ENCODE measurements at places on chromosomes 3 and 15. TPM values are rescaled to one million over a fixed set of nuclear protein-coding genes. Genes with fewer than 3 reads are reported as not detected.

KCNMB3 gene
- 3.1 TPM for total RNA-seq

ISLR gene
- 108 TPM for total RNA-seq

CKMT1B gene
- not detected for total RNA-seq

FAM98B gene
- total RNA-seq = 33.4 TPM

CCDC32 gene
- total RNA-seq = 27.0 TPM

FBXL22 gene
- total RNA-seq = 17.7 TPM

DNA sequence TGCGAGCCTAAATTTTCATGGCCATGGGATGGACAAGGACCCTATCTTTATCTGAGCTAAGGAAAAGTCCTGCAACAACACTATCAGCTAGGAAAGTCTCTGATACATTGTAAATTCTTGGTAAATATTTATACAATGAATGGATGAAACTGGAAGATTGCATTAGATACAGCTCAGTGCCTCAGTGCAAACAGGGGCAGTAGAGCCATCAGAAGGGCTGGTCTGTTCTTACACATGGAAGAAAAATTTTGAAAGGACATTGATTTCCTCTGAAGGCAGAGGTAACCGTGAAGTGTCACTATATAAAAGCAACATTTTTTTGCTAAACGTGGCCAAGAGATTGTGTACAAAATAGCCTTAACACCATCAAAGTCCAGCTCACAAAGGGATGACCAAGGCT lies 153.2 kb upstream of the GADL1 start:
- DNase-seq = no peak

- DNase-seq = peak; percentile 93
Observed at GRCh38 chr15:101613130-101614000, 38.8 kb downstream of the TM2D3 start.

DNA sequence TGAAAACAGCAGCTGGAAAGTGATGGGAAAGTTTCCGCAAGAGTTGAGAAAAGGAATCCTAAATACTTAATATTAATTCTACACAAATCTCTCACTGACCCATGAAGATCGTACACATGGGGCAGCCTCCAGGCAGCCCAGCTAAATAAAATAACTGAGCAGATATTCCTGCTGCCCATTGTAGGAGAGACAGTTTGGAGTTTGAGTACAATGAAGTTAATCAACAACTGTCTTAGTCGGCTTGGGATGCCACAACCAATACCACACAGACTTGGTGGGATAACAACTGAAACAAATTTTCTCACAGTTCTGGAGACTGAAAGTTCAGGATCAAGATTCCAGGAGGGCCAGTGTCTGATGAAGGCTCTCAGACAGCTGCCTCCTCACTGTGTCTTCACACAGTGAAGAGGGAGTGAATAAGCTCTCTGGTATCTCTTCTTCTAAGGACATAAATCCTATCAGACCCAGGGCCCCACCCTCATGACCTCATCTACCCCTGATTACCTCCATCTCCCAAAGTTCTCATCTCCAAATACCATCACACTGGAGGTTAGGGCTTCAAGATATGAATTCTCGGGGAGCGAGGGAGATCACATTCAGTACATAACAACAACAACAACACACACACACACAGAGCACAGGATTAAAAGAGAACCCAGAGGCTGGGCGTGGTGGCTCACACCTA lies 9.7 kb downstream of the TRPM7 start:
- no peak for DNase-seq

- DNase-seq = peak; percentile 98
Observed at GRCh38 chr15:45200001-45200798, 12.4 kb upstream of the SHF start.

DNA sequence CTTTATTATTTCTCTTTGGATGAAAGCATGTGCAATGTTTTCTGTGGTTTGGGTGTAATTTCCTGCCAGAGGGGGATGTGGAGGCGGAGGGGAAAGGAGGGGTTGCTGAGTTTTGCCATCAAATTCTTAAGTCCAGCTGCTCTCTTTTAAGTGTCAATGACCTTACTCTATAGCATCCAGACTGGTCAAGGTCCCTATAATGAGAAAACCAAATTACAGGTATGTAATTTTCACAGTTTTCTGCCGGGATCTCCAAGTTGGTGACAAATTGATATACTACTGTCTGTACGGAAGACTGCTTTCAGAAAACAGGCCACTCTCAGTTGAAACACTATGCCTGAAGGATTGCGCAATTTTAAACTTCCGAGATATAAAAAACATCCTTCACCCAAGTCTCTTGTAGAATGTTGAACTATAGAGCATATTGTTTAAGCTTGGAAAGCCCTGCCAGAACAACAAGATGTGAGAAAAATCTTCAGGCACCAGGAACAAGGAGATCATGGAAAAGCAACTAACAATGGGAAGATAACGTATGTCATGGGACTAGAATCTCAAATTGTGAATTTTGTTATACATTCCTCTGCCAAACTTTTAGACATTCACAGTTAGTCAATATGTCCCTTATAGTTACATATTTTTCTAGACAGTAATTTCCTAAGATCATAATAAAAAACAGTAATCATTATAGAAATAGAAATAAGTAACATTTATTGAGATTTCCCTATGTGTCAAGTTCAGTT lies 300.7 kb upstream of the SATB1 start:
- DNase-seq = no peak

DNA sequence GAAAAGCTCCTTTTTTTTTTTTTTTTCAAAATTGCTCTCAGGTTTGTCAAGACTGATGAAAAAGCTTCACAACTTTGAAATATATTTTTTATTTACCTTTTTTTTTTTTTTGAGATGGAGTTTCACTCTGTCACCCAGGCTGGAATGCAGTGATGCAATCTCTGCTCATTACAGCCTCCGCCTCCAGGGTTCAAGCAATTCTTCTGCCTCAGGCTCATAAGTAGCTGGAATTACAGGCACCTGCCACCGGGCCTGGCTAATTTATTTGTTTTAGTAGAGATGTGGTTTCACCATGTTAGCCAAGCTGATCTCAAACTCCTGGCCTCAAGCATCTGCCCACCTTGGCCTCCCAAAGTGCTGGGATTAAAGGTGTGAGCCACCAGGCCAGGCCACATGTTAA lies 1515.0 kb downstream of the OTOL1 start:
- no peak for DNase-seq

- DNase-seq = no peak
Observed at GRCh38 chr3:114519415-114519814, 225.6 kb downstream of the TIGIT start.

DNA sequence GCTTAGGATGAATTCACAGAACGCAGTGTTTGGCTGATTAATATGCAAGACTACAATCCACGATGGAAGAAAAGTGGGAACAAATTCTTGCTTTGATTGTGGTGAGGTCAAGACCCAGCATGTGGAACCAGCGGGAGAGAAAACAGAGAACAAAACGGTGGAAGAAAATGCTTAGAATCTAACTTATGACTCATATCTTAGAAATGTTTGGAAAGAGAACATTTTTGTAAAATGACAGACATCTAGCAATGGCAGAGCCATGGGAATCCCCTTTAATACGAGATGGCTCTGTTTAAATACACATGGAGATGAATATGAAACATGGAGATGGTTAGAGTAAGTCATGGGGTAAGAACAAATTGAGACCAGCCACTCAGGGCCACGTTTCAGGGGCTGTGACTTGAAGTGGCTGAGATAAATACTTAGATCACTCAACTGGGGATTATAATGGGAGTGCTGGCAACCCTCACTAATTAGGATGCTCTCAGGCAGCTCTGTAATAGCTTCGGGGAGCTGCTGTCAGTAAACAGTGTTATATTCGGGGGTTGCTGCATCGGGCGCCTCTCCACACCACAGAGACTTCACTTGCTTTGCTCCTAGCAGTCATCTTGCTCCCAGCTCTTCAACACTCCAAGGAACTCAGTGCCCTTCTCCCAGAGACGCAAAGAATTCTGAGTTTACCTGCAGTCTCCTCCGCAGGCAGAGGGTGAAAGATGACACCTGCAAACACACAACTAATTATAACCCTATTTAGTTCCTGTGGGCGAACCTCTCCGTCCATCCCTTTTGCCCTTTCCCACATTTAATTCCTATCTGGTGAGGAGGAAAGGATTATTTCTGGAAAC lies 68.0 kb upstream of the ONECUT1 start:
- DNase-seq = no peak
